ENCODE measurements at places on chromosomes 6 and 20.

- DNase-seq: no peak
Observed at GRCh38 chr20:47720636-47721427, 64.4 kb downstream of the SULF2 start.

DNA sequence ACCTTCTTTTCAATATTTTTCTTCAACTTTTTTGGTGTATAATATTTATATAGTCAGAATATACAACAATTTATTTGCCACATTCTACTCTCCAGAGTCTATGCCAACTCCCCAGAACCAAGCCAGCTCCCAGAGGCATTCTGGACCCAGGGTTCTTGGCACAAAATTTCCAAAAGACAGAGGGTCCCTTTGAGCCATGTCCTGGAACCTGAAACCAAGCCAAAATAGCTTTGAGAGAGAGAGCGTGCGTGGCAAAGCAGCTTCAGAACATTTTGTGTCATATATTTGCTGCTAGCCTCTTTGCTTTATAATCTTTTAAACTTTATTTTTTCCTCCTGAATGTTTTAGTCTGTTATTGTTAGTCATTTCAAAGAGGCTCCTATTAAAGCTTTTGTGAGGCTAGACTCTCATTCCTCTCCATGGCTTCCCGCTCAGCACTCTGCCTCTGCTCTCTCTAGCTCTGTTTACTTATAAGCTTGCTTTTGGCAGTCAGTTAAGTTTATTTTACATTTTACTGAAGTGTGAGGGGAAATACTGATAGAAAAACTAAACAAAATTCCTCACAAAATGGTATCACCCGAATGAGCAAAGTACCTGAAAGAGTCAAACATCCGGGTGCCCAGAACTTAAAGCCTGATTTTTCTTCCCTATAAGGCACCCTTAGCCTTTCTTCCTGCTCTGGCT lies 605.1 kb upstream of the ID4 start:
- no peak for DNase-seq

DNA sequence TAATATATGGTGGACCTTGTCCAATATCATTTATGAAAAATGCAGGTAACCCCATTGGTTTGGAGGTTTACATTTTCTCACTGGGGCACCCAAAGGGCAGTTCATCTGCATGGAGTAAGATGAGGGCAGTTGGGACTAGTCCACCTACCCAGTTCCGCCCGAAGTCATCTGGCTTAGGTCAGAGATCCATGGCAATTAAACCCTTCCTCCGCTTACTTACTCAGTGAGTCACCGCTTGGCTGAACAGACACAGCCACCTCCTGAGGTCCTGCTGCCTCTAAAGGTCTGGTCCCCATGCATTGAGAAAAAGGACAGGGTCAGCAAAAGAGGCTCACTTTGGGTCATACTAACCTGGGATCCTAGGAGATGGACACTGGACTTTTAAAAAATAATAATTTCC lies 102.9 kb upstream of the PRL start:
- DNase-seq: no peak

GRCh38 chr6:94130478-94130877 lies 711.1 kb upstream of the EPHA7 start:
- no peak for DNase-seq

GRCh38 chr6:53199156-53199555 lies 50.5 kb upstream of the GCM1 start:
- DNase-seq: no peak

DNA sequence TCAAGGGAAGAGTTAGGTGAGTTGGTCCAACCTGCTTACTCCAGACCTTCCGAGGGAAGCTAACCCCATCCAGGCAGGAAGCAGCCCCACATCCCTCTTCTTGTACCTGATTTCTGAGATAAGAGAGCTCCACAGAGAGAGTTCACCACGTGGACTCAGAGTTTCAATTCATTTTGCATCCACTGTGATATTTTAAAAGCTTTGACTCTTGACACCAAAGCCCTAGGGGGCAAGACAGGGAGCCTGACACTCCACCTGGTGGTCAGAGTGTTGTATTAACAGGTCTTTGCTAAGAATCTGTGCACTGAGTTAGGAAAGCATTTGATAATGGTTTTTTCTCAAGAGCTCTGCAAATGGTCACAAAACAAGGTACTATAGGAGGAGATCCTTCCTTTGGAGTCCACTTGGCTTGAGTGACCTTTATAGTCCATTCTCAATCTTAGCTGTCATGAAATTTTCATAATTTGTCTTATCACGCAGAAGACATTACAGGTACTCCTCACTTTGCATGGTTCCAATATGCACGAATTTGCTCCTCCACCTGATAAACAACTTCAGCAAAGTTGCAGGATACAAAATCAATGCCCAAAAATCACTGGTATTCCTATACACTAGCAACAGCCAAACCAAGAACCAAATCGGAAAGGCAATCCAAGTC lies 56.2 kb upstream of the RIPOR2 start:
- DNase-seq: peak; percentile 54

DNA sequence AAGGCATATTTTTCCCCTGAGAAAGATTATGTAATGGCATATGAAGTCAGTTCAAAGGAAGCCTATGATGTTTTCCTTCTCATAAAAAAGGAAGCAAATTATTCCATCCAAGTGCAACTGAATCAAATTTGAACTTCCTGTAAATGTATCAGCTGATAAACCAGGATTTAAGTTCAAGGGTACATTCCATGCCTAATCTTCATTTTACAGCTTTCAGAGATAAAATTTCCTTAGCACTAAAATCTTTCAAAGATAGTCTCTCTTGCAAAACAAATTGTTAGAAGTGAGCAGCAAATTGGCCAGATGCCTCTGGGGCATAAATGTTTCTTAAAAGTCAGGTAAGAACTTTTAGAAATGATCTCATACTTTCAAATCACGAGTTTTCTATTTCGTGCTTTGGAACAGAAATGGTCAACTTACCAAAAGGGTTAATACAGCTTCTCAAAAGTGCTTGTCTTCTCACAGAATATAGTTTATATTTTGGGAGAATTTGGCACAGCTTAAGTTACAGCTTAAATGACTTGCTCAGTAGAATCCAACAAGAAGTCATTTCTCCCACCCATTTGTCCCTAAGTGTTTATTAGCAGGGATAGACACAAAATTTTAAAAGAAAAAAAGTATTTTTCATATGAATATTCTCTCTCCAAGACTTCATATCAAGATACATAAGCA lies 2.7 kb upstream of the TCF21 start:
- no peak for DNase-seq

DNA sequence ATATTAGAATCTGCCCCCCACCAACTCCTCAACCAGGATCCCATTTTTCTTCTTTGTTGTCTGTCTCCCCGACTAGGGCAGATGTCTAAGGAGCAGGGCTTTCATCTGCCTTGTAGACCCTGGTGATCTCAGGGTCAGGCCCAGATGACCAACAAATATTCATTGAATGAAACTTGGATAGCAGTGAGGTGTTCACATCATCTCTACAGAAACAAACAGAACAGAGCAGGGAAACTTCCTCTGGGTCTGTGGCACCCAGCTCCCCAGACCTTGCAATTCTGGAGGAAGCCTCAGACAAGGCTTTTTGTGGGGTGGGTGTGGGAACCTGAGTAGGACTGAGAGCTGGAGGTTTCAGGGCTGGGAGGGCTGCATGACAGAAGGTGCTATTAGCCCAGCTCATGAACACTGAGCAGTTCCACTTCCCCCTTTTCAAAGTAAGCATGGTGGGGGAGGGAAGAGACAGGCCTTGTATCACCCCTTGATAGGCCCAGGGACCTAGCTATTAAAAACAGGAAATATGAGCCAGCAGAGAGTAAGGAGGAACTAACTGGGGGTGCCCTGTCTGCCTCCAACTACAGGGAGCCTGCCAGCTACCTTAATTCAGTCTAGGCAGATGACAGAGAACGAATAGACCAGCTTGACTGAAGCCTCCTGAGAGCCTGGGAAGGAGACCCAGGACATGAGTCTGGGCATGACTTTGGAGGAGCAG lies 37.3 kb upstream of the TOP1 start:
- DNase-seq: no peak

- no peak for DNase-seq
Observed at GRCh38 chr6:124964764-124965105, 2.5 kb downstream of the RNF217 start.

DNA sequence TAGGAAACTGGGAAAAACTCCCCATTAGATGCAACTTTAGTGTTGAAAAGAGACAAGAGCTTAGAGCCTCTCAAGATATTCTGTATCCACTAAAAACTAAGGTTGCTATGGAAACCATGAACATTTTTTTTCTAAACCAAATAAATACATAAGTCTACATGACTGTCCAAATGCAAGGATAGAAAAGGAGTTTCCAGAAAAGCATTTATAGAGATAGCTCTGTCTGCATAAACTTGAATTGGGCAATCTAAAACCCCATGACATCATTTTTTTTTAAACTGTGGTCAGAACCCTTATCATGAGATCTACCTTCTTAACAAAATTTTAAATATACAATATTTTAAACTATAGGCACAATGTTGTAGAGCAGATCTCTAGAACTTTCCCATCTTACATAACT lies 36.4 kb upstream of the FAM83B start:
- no peak for DNase-seq

GRCh38 chr20:58634521-58635278 lies 16.4 kb upstream of the STX16 start:
- DNase-seq: peak; percentile 25

DNA sequence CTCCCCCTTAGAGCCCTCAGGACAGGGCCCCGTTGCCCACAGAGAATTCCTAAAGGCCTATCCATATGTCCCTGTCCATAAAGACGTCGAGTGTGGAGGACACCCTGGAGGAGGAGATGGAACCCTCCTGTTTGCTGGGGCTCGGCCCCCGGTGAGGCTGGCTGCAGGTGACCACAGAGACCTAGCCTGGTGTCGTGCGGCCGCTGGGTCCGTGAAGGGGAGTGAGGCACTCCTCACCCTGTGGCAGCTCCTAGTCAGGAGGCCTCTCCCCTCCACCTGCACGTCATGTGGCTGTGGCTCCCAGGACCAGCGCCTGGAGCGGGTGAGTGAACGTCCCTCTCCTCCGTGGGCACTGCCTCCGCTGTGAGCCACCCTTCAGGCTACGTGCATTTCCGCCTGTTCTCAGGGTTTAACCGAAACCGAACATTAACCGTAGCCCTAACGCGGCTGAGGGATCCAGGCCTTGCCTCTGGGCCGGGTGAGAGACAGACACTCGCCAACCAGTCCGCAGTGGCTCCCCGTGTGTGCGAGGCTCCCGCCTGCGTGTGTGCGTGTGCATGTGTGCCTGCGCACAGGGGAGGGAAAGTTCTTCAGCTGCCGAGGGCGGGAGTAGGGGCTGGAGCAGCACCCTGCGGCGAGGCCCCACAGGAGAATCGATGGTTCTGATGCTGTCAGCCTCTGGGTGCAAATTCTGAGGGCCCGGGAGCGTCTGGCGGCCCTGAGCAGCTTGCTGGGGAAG lies 5.9 kb upstream of the TCEA2 start:
- DNase-seq: no peak
